Astrocyte (in vitro differentiated cells and primary cell): ENCODE measurements at places on chromosomes 5 and 9. TPM values are rescaled to one million over a fixed set of nuclear protein-coding genes. Genes with fewer than 3 reads are reported as not detected.
A peak's percentile ranks its signal among the peaks of the same experiment; 100 is the strongest.

Gene SH3GL2
- 0.16 TPM in 1 of 2 replicates, not detected in the other for total RNA-seq

Gene CD72
- 1.8 and 2.4 TPM in 2 replicates for total RNA-seq

Gene ARL14EPL
- total RNA-seq = not detected in 2 replicates

Gene NSMF
- 48.8 and 50.5 TPM in 2 replicates for total RNA-seq

Gene HAND1
- total RNA-seq = not detected in 2 replicates

Gene GABRA6
- total RNA-seq = not detected in 2 replicates

Gene PCDHB8
- total RNA-seq = 4.9 and 5.3 TPM in 2 replicates

Gene TAF11L5
- total RNA-seq = not detected in 2 replicates

DNA sequence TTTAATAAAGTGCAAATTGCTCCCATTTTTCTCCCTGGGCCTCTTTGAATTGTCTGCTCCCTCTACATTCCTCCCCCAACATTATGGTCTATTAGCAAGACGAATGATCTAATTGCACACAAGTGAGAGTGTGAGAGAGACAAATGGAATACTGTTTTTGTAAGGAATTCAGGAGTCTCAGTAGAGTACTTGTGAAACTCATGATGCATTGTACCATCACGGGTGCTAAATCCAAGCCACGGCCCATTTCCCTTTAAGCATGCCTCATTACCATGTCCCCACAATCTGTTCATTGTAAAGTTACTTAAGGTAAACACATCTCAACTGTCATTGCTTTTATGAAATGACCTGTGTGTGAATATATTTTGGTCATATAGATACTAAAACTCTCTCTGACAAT is 62.8 kb downstream of the CD180 start:
- peak; percentile 16 for DNase-seq

DNA sequence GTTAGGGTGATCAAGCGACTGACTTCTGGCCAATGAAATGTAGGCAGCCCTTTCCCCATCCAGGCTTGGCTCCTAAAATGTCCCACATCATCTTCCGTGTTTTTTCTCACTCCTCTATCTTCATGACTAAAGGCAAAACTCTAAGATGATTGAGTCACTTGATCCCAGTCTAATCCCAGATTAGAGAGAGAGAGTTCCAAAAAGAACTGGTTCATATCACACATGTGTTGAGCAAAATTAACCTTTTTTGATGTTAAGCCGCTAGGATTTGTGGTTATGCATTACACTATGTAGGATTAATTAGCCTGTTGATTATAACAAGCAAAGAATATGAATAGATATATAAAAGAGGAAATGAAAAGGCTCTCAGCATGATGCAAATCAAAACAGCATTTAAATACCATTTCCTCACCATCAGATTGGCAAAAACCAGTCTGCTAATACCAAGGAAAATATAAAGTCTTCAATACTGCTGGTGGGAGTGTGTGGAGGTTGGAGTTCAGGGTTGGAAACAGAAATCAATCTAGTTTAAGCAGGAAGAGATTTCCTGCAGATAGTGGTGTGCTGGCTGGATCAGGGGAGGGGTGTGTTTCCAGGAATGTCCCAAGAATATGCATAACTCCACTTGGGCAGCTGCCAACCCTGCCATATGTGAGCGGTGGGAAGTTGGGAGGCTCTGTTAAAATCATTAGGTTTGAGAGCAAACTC is 187.6 kb upstream of the S1PR3 start:
- no peak for DNase-seq

DNA sequence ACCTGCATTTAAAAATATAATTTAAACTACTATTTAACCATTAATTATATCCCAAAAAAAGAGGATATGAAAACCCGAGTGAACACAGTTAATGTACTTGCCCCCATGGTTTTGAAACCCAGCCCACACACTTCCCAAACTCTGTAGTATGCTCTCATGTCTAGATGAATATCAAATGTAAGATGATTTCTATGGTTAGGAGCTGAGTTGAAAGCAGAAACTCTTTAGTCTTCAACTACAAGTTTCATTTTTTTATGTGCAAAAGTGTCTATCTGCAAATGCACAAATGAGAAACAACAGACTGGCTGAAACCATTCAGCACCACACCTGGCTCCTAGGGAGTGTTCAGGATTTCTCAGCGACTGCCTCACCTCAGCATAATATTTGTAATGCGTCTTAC is 183.3 kb downstream of the SEMA5A start:
- DNase-seq = no peak

DNA sequence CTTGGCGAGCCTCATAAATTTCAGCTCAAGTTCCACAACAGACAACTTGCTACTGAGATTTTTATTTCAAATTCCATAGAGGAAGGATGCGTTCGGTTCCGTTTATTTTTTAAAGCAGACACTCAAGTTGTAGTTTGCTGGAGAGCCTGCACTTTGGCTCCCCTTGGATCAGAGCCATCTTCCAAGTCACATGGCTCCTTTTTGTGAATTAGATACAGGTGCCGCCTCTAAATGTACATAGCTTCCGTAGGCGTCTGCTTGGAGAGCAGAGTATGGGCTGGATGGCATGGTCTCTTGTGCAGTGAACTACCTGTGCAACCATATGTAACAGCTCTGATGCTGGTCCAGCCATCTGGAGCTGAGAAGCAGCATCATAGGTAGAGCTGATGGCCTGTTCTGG is 73.9 kb upstream of the WWC1 start:
- no peak for DNase-seq

- DNase-seq = no peak
Measured at GRCh38 chr5:107341376-107342084, 329.2 kb downstream of the EFNA5 start.

DNA sequence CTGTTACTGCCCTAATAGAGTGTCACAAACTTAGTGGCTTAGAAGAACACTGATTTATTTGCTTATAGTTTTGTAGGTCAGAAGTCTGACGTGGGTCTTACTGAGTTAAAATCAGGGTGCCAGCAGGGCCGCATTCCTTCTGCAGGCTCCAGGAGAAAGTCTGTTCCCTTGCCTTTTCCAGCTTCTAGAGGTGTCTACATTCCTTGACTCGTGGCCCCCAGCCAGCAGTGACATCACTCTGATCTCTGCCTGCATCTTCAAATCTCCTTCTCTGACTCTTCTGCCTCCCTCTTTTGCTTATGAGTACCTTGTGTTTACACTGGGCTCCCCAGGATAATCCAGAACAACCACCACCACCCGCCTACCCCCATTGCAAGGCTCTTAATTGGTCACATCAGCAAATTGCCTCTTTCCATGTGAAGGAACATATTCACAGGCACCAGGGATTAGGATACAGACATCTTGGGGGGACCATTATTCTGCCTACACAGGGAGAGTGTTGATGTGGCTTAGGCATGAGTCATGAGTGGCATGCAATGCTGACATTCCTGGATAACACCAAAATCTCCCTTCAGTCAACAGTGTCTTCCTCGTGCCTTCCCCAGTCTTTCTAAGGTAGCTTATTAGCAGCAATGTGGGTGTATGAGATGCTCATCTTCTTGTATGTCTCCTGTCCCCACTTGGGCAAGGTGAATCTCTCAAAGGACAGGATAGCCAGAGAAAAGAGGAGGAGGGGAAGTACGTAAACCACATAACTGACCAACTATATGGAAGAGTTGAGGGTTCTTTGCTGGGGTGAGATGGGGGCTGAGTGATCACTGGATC is 24.4 kb downstream of the CYFIP2 start:
- peak; percentile 49 for DNase-seq

DNA sequence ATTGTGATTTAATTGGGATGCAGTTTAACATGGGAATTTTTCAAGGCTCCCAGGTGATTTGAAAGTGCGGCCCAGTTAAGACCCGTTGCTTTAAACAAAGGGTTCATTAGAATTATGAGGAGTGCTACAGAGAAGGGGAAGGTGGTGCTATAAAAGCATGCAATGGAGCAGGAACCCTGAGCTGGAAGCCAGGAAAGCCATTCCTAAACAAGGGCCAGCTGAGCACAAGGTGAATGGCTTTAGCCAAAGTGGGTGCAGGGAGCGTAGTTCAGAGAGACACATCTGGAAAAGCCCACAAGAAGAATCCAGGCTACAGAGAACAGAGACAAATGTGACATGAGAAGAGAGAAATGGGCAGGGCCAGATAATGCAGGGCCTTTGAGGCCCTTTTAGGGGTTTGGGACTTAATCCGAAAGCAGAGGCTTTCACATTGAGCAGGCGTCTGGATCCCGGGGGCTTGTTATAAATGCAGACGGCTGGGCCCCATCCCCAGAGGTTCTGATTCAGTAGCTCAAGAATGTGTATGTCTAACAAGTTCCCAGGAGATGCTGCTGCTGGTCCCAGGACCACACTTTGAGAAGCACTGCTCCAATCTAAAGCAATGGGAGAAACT is 138.1 kb upstream of the WWC1 start:
- DNase-seq = no peak

GRCh38 chr9:16458696-16459420 is 411.6 kb downstream of the BNC2 start:
- peak; percentile 36 for DNase-seq

- peak; percentile 1 for DNase-seq
Measured at GRCh38 chr5:97628031-97628430, 445.0 kb upstream of the RIOK2 start.

GRCh38 chr9:132005899-132006298 is 73.8 kb downstream of the MED27 start:
- DNase-seq = no peak

DNA sequence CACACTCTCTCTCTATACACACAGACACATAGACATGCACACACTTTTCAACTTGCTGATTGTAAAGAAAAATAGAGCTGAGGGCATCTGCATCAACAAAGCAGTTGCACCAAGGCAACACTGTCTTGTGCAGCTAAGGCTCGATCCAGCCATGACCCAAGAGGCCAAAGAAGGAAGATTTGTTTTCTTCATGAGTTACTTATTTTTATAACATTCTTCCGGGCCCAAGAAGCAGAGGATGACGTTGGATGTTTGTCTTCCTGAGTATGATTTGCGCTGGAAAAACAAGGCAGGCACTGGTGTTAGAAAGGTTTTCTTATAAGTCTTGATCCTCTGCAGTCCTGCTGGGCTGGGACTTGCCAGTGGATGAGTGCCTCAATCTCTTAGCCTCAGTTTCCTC is 344.1 kb downstream of the ADAMTS6 start:
- DNase-seq = no peak

GRCh38 chr5:106574820-106575219 is 1095.9 kb downstream of the EFNA5 start:
- no peak for DNase-seq

GRCh38 chr9:86471171-86471815 is 117.1 kb upstream of the TUT7 start:
- DNase-seq = no peak

- no peak for DNase-seq
Measured at GRCh38 chr5:32098291-32098690, 75.8 kb downstream of the GOLPH3 start.

DNA sequence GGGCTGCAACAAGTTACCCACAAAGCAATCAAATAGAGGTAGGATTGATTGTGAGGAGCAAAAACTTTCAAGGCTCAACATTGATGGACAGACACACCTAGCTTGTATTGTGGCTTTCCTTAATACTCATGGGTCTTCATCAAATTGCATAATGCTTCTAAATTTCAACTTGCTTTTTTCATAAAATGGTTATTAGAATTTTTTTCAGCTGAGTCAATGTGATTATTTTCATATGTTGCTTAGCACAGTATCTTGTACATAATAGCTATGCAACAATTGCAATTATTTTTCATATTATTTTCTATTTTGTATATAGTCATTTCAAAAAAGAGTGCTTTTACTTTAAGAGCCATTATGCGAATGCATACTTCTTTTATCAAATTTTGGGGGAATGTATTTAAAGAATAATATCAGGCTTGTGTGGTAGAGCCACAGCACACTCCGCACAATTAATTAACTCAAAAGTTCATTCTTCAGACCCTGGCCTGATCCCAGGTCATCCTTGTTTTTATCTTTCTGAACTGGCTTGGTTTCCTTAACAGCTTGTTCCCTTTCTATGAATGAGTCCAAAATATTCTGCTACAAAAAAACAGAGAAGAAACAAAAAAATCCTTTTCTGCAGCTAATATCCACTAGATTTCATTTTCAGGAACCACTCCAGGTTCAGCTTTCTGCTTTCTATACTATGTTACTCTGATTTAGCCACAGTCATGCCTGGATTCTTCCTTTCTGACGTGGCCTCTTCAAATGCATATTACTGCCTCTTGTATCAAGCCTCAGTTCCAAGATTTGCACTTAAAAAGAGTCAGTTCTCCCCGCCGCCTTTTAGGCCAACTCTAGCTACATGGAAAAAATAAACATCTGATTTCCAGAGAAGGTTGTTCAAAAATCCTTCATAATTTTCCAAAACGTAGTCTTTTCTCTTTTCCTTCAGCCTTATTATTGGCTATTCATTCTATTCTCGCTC is 45.3 kb upstream of the CDH9 start:
- DNase-seq = peak; percentile 66

DNA sequence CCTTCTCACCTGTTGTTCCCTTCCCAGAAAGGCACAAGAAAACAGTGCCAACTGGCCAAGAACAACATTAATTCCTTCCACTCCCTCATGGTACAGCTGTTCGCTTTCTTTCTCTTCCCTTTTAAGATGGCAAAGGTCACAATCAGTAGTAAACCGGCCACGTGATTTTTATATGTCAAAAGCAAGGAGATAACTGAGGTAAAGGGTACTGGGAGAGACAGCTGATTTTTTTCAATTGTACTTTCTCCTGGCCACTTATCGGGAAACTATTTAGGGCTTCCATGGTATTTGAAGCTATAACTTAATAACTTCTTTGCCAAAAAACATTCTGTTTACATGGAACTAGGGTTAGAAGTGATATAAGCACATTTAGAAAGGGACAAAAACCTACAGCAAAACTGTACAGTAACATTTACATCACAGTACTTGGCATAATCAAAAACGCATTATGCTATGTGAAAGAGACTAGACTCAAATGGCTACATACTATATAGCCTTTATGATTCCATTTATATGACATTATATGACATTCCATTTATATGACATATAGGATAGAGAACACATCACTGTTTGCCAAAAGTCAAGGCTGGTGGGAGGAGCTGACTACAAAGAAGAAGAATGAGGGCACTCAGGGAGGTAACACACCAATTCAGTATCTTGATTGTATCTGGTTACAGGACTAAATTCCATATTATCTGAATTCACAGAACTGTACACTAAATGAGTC is 24.8 kb downstream of the PLPP1 start:
- no peak for DNase-seq

GRCh38 chr5:17224858-17225511 is 7.6 kb downstream of the BASP1 start:
- peak; percentile 79 for DNase-seq

GRCh38 chr5:154236536-154237375 is 46.2 kb downstream of the GALNT10 start:
- no peak for DNase-seq

GRCh38 chr9:80595192-80595591 is 1023.4 kb downstream of the TLE4 start:
- no peak for DNase-seq

- DNase-seq = no peak
Measured at GRCh38 chr5:73915345-73915744, 289.3 kb downstream of the ARHGEF28 start.

DNA sequence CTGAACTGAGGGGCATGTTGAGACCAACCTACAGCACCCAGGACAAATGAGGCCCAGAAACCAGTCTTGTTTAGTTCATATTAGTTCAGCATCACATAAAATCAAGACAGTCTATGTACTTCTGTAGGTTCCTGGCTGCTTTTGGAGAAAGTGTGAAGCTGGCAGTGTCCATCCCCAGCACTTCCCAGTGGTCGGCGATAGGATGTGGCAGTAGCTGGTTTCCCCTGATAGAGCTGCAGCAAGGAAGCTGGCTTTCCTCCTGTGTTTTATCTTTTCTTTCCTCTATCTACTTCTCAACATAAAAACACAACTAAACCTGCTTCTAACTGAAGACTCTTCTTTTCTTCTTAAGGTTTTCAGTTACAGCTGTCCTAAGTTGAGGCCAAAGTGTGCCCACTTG is 43.0 kb upstream of the SLC46A2 start:
- DNase-seq = no peak
